ENCODE measurements at places on chromosomes 2 and 18. TPM values are rescaled to one million over a fixed set of nuclear protein-coding genes. Genes with fewer than 3 reads are reported as not detected.

Gene KCNG3
- not detected for total RNA-seq

Gene SESTD1
- 15.4 TPM for total RNA-seq

Gene TEX44
- total RNA-seq, result not detected

Gene FAM237A
- total RNA-seq, result not detected

Gene CNRIP1
- total RNA-seq, result 37.7 TPM

Gene NXPH2
- total RNA-seq, result not detected

Gene STARD7
- total RNA-seq, result 85.6 TPM

Gene USP37
- total RNA-seq, result 11.8 TPM

Gene GBX2
- not detected for total RNA-seq

Gene MRPL44
- 3.8 TPM for total RNA-seq

Gene RGPD3
- 0.75 TPM for total RNA-seq

Gene GAL3ST2
- not detected for total RNA-seq

Gene PROKR1
- not detected for total RNA-seq

Gene ABCG5
- total RNA-seq, result 4.0 TPM

Gene KIF5C
- 6.2 TPM for total RNA-seq

Gene MBD1
- total RNA-seq, result 53.4 TPM

Gene NFATC1
- total RNA-seq, result 64.1 TPM

Gene NLRC4
- total RNA-seq, result 2.3 TPM

Gene AOX1
- total RNA-seq, result 59.2 TPM

Gene LOXHD1
- not detected for total RNA-seq

Gene MYO1B
- total RNA-seq, result 27.4 TPM

Gene ZNF236
- 9.7 TPM for total RNA-seq

Gene UGT1A8
- not detected for total RNA-seq

Gene HOXD13
- not detected for total RNA-seq

Gene SERPINB11
- total RNA-seq, result not detected

Gene CFAP65
- not detected for total RNA-seq

Gene CXCR1
- not detected for total RNA-seq

Gene SP5
- 2.8 TPM for total RNA-seq

Gene C2orf49
- 12.2 TPM for total RNA-seq

Gene SCN9A
- total RNA-seq, result 5.5 TPM

Gene ELOA2
- not detected for total RNA-seq

Gene TSPYL6
- total RNA-seq, result not detected

Gene PKDCC
- 210 TPM for total RNA-seq
